ENCODE measurements at places on chromosomes 4 and X. TPM values are rescaled to one million over a fixed set of nuclear protein-coding genes. Genes with fewer than 3 reads are reported as not detected.

Gene APEX2
- 8.4 TPM for total RNA-seq

Gene STK32B
- 0.55 TPM for total RNA-seq

Gene NDUFB11
- total RNA-seq = 171 TPM

Gene NDNF
- 6.8 TPM for total RNA-seq

Gene PABPC1L2A
- total RNA-seq = not detected

Gene FABP2
- total RNA-seq = not detected

Gene MAPK10
- 4.0 TPM for total RNA-seq

Gene HMX1
- not detected for total RNA-seq

Gene TAF9B
- total RNA-seq = 21.1 TPM

Gene GPRIN3
- total RNA-seq = 9.0 TPM

Gene CXCL11
- total RNA-seq = not detected

Gene F8A3
- 0.19 TPM for total RNA-seq

Gene OTUD4
- 37.6 TPM for total RNA-seq

Gene KLF8
- 3.3 TPM for total RNA-seq

Gene NPY2R
- not detected for total RNA-seq

Gene GAGE1
- total RNA-seq = not detected

Gene UGT2A1
- total RNA-seq = not detected

Gene HTATSF1
- total RNA-seq = 63.6 TPM

Gene FGG
- total RNA-seq = not detected

Gene SASH3
- 2.2 TPM for total RNA-seq

Gene AMELX
- total RNA-seq = not detected

Gene GAGE12H
- total RNA-seq = not detected

Gene STOX2
- total RNA-seq = 12.2 TPM

Gene SCRG1
- total RNA-seq = 0.41 TPM

Gene CNGA1
- not detected for total RNA-seq

Gene CDX4
- not detected for total RNA-seq

Gene SLC6A14
- total RNA-seq = not detected

Gene SHROOM2
- 0.71 TPM for total RNA-seq

Gene ODAPH
- not detected for total RNA-seq

Gene LRCH2
- total RNA-seq = 1.0 TPM

Gene HMGB3
- 5.6 TPM for total RNA-seq

Gene CXorf49B
- not detected for total RNA-seq

Gene TASL
- 0.30 TPM for total RNA-seq

Gene TRAM1L1
- total RNA-seq = 0.82 TPM

Gene PLS3
- total RNA-seq = 42.7 TPM

Gene MAGEB2
- not detected for total RNA-seq

Gene GRIA3
- 3.7 TPM for total RNA-seq

Gene GLRB
- 12.0 TPM for total RNA-seq

Gene PNCK
- 6.1 TPM for total RNA-seq

Gene DRD5
- total RNA-seq = not detected

Gene MSANTD1
- 0.44 TPM for total RNA-seq

Gene IL13RA2
- not detected for total RNA-seq

Gene ABCG2
- 1.6 TPM for total RNA-seq

Gene GLUD2
- 1.5 TPM for total RNA-seq

Gene CNOT6L
- 21.8 TPM for total RNA-seq

Gene P2RY10
- not detected for total RNA-seq
